Stimulated activated CD4-positive, alpha-beta T cell treated with anti-CD3 and anti-CD28 coated beads, TNF-alpha, amount 100 ng/mL, for 4 hours (primary cell): ENCODE measurements at places on chromosomes 12 and 14.

DNA sequence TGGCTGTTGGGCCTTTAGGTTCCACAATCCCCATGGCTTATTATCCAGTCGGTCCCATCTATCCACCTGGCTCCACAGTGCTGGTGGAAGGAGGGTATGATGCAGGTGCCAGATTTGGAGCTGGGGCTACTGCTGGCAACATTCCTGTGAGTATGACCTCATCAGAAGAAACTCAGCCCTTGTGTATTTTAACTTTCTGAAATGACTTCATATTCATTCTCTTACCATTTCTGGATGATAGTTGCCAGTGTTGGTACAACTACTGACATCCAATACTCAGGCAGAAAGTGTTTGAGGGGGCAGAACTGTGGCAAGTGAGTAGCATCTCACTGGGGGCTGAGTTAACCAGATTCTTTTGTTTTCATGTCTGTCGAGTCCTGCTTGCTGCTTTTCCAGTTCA lies 2.3 kb downstream of the DAZAP2 start:
- no peak for DNase-seq

- no peak for DNase-seq
Measured at GRCh38 chr12:124663771-124664366, 96.5 kb upstream of the NCOR2 start.

DNA sequence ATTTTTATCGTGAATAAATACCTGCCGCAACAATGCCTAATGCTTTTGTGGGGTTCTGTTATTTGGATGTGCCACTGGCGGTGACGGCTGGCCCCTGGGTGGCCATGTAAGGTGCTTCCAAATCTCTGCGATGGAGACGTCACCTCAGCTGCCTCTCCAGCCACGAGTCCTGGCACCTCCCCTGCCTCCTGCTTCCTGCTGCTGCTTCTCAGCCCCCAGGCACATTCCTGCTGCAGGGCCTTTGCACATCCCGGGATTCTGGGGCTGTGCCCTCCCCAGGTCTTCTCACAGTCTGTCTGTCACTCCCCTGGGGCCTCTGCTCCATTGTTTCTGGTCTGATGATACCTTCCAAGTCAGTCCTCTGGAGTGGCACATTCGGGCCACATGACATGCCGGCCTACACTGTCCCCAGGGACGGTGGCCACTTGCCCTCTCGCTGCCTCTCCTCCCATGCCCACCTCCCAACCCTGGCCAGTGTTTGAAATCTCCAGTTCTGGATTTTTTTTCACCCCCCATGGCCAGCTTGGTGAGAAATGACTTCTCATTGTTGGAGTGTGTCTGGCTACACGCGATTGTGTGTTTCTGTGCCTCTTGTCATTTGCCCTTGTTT lies 151.8 kb downstream of the KIF26A start:
- no peak for DNase-seq

- no peak for DNase-seq
Measured at GRCh38 chr14:21724090-21724973, 50.7 kb upstream of the OR4E1 start.

DNA sequence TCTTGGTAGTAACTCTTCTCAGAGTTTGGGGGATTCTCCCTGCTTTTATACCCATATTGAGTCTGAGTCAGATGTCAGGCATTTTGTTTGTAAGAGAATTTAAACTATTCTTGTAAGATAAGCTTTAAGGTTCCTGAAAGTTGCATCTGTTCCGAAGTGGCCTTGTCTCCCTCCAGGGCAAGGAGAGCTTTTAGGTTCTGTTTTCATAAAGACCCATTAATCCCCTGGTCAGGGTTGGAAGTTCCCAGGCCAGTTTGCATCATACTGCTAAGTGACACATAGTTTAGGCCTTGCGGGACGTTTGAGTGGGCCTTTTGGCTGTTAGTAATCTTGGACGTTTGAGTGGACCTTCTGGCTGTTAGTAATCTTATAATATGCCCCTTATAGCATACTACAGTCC lies 396.7 kb downstream of the NPAS3 start:
- no peak for DNase-seq

DNA sequence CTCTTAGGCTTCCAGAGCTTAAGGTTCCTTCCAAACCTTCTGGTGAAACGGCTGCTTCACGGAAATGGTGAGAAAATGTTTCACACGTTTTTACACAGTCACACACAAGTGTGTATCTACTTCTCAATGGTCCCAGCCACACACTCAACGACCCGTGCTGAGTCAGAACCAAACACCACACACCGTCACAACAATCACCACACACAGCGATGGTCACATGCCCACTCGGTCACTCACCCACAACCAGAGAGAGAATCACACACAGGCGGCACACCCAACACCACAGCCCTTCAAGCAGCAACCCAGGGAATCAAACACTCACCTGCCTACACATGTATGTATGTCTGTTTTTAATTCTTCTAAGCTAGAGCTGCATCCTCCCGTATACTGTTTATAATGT lies 12.6 kb upstream of the PLEKHD1 start:
- DNase-seq, result no peak
